ENCODE measurements at places on chromosomes 2 and 18. TPM values are rescaled to one million over a fixed set of nuclear protein-coding genes. Genes with fewer than 3 reads are reported as not detected.

GRCh38 chr2:205785507-205786260, 103.4 kb downstream of the NRP2 start:
- no peaks in the 10 kb centered on the region for H3K27me3 ChIP-seq
- no peaks in the 10 kb centered on the region for H3K4me1 ChIP-seq
- no peak overlapping the region for H3K4me3 ChIP-seq
- DNase-seq, result no peak
- H3K27ac ChIP-seq, result peak overlapping the region; percentile 26
- H3K36me3 ChIP-seq, result no peaks in the 10 kb centered on the region

DNA sequence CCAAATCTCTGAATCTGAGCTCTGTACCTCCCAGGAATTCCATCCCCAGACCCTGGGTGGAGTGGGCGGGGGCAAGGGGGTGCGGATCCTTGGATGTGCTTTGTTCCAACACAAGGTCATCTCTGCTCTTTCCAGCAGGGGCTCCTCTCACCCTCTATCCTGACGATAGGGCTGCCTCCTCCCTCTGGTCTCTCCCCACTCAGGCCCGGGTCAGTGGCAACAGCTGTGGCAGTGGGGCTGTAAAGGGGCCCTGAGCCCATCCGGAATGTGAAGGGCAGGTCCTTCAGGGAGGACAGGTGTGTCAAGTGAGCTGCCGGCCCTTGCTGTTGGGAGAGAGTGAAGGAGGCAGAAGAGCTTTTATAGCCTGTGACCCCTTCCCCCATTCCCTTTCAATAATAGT, 167.8 kb downstream of the CELF4 start:
- peaks cover 21% of the 10 kb centered on the region for H3K4me1 ChIP-seq
- H3K4me3 ChIP-seq, result no peak overlapping the region
- H3K36me3 ChIP-seq, result no peaks in the 10 kb centered on the region
- no peak for DNase-seq

GRCh38 chr2:5479265-5479928, 212.8 kb upstream of the SOX11 start:
- no peak overlapping the region for H3K4me3 ChIP-seq
- peak; percentile 31 for DNase-seq
- no peaks in the 10 kb centered on the region for H3K27me3 ChIP-seq
- H3K36me3 ChIP-seq, result no peaks in the 10 kb centered on the region

- H3K27ac ChIP-seq, result no peak overlapping the region
- no peaks in the 10 kb centered on the region for H3K4me1 ChIP-seq
- no peak for DNase-seq
- no peaks in the 10 kb centered on the region for H3K27me3 ChIP-seq
Observed at GRCh38 chr2:164436131-164436530, 185.2 kb downstream of the GRB14 start.

MITD1 gene
- total RNA-seq, result 10.3 TPM

TTC21B gene
- 13.3 TPM for total RNA-seq

CPSF3 gene
- 19.3 TPM for total RNA-seq

DNA sequence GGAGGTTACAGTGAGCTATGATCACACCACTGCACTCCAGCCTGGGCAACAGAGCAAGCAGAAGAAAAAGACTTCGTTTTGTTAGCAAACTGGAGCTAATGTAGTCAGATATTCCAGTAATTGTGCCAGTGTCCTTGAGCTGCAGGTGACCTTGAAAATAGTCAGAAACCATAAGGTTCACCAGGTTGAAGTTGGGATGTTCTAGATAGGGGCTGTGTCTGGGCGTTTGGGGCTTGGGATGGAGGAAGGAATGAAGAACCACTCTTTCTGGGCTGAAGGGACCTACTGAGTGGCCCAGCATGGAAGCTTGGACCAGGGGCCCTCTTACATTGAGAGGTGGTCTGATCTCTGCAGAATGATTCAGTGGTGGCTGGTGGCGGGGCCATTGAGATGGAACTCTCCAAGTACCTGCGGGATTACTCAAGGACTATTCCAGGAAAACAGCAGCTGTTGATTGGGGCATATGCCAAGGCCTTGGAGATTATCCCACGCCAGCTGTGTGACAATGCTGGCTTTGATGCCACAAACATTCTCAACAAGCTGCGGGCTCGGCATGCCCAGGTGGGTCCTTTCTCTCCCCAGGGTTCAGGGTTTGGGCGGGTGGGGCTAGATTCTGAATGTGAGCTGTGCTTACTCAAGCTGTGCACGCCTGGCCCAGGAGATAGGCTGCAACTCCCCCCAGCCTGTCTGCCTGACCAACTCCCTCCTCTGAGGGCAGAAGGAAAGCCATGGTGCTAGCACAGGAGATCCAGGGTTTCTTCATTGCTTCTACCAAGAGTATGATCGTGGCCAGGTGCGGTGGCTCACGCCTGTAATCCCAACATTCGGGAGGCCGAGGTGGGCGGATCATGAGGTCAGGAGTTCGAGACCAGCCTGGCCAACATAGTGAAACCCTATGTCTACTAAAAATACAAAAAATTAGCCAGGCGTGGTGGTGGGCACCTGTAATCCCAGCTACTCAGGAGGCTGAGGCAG, 17.1 kb downstream of the CCT7 start:
- H3K27ac ChIP-seq, result no peak overlapping the region
- H3K4me3 ChIP-seq, result no peak overlapping the region
- H3K36me3 ChIP-seq, result peaks cover 50% of the 10 kb centered on the region
- no peaks in the 10 kb centered on the region for H3K4me1 ChIP-seq
- no peaks in the 10 kb centered on the region for H3K27me3 ChIP-seq

GRCh38 chr18:31230495-31230894, 67.8 kb upstream of the DSC1 start:
- peaks cover 35% of the 10 kb centered on the region for H3K4me1 ChIP-seq
- no peaks in the 10 kb centered on the region for H3K36me3 ChIP-seq
- H3K4me3 ChIP-seq, result no peak overlapping the region
- H3K27me3 ChIP-seq, result no peaks in the 10 kb centered on the region
- no peak for DNase-seq

GRCh38 chr18:44178476-44178875, 502.2 kb upstream of the SETBP1 start:
- no peak overlapping the region for H3K27ac ChIP-seq
- no peaks in the 10 kb centered on the region for H3K4me1 ChIP-seq
- no peak for DNase-seq
- no peak overlapping the region for H3K4me3 ChIP-seq

Measured in heart right ventricle (tissue), 16 donors.